ENCODE measurements at places on chromosomes 2 and 18.
A peak's percentile ranks its signal among the peaks of the same experiment; 100 is the strongest.

GRCh38 chr18:61609131-61609530 lies 275.9 kb downstream of the CDH20 start:
- H3K4me3 ChIP-seq: no peak overlapping the region
- no peak overlapping the region for H3K27ac ChIP-seq
- H3K36me3 ChIP-seq: no peaks in the 10 kb centered on the region
- no peak for DNase-seq

GRCh38 chr18:24395049-24395795 lies 2.4 kb downstream of the OSBPL1A start:
- no peaks in the 10 kb centered on the region for H3K36me3 ChIP-seq
- H3K4me3 ChIP-seq: no peak overlapping the region
- no peak for DNase-seq

DNA sequence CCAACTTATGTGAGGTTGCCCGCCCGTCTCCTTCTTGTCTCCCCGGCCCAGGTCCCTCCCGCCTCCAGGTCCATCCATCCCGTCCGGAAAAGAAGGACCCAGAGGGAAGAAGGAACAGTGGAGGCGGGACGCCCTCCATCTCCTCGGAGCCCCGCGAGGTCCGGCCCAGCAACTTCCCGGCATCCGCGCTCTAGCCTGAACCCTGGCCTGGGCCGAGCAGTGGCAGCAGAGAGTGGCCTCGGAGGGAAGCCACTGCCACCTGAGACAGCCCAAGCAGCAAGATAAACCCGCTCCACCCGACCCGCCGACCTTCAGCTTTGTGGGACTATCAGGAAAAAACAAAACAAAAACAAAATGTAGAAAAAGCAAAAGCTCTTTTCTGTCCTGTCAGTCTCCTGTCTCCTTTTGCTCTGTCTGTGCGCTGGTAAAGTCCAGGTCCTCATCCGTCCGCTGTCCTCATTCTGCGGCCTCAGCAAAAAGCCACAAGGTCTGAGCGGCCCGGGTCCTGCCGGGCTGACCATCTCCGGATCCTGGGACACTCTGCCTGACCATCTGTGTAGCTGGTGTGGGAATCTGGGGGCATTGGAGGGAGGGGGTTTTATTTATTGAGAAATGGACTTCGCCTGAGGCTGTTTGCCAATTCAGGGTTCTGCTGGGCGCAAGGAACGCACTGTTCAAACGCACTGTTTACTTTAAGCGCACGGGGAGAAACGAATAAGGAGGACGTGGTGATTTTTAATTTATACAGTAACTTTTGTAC lies 3.1 kb downstream of the DLX1 start:
- H3K36me3 ChIP-seq: no peaks in the 10 kb centered on the region
- H3K27ac ChIP-seq: no peak overlapping the region
- H3K4me3 ChIP-seq: no peak overlapping the region
- peaks cover 100% of the 10 kb centered on the region for H3K27me3 ChIP-seq

- peaks cover 7% of the 10 kb centered on the region for H3K4me1 ChIP-seq
- no peaks in the 10 kb centered on the region for H3K27me3 ChIP-seq
- no peaks in the 10 kb centered on the region for H3K36me3 ChIP-seq
- no peak overlapping the region for H3K4me3 ChIP-seq
- H3K27ac ChIP-seq: no peak overlapping the region
Observed at GRCh38 chr2:110900191-110900590, 167.8 kb downstream of the ACOXL start.

DNA sequence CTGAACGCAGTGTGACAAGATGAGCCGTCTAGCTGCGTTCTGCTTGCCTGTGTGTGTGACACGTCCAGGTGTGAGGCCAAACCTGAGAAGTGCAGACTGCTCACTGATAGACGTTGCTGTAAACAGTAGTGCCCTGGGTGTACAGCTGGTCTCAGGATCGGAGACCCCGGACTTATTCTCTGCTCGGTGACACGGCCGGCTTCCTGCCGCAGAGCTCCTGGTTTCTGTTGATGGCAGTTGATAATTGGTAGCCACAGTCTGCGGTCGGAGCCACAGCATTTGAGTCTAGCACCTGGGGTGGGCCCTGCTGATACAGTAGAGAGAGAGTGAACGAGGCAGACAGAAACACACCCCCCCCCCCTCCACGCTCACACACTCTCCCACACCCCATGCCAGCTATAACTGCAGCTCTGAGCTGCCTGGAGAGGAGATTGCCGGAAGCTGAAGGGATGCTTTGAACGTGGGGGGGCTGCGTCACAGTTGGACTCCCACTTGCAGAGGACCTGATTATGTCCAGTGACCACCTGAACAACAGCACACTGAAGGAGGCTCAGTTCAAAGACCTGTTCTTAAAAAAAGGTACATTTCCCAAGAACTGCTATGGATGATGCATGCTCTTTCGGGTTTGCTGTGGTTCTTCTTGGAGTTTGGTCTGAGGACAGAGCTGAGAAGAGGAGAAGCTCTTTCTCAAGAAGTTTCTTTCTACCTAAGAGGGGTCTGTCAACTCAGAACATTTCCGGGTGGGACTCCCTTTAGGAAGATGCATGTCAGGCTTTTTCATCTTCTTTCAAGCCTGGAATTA lies 114.0 kb downstream of the FAM210A start:
- H3K27me3 ChIP-seq: no peaks in the 10 kb centered on the region
- DNase-seq: peak; percentile 69
- no peaks in the 10 kb centered on the region for H3K36me3 ChIP-seq
- peak overlapping the region; percentile 65 for H3K27ac ChIP-seq
- peak overlapping the region; percentile 39 for H3K4me3 ChIP-seq

DNA sequence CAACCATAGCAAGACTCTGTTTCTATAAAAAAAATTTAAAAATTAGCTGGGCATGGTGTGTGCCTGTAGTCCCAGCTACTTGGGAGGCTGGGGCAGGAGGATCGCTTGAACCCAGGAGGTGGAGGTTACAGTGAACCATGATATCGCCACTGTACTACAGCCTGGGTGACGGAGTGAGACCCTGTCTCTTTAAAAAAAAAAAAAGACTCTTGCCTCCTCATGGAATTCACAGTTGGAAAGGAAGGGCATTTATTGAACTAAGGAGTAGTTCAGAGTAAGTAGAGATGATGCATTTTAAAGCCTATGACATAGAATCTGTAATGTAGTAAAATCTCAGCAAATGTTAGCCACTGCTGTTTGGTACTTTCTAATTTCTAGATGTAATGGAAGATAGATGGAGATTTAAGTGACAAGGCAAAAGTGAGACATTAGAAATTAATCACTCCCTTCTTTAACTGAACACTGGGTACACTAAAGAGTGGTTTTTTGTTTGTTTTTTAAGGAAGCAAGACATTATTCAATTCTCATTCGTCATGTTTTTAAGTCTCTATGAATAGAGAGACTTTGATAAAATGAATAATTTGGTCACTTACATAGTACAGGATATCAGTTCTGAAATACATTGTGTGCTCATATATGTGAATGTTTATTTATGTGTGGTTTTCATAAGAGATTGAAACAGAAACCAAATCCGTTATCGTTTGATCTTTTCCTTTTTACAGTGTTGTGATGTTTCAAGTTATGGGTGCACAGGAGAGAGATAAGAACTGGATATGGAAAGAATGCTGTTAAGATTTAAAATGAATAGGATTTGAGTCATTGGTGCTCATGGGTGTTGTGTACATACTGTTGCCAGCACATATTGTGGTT lies 186.1 kb upstream of the STON1 start:
- H3K36me3 ChIP-seq: no peaks in the 10 kb centered on the region
- H3K4me3 ChIP-seq: no peak overlapping the region

DNA sequence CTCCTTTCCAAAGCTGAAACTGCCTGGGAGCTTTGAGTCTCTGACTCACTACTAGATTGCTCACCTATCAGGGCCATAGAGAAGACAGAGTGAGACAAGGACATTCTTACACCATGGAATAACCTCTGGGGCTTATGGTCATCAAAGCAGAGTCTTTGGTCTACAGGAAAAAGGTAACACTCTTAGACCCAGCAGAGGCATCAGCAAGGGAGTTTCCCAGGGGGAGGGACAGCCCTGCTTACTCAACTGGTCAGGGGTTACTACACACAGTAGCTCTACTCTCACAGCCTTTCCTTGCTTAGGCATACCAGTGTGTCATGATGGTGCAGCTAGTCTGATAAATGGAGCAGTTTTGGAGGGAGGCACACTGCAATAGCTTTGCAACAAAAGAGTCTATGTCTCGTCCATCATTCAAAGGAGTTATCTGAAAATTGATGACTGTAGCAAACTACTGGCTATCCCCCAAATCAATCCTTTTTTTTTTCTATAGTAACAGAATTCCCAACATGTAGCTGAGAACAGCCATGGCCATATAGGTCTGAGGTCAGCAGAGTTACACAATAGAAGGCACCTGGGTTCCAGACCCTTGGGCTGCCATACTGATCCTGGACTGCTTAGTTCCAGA lies 22.4 kb upstream of the CD28 start:
- no peaks in the 10 kb centered on the region for H3K4me1 ChIP-seq
- no peaks in the 10 kb centered on the region for H3K36me3 ChIP-seq
- peak overlapping the region; percentile 20 for H3K27ac ChIP-seq
- no peaks in the 10 kb centered on the region for H3K27me3 ChIP-seq

DNA sequence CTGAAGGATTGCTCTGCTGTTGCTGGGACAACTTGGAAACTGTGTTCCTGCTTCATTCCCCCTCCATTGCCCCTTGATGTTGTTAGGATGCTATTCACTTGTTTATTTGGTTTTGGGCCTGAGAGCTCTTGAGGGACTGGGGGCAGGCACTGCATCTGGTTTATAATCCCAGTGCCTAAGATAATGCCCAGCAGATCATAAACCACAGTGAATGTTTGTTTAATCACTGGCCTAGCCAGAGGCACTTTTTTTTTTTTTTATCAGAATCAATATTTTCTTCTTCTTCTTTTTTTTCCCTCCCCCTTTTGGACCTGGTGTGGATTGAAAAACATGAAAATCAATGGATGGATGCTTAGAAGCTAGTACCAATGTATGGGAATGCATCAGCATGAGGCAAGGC lies 38.1 kb downstream of the KCNS3 start:
- H3K36me3 ChIP-seq: no peaks in the 10 kb centered on the region
- peaks cover 25% of the 10 kb centered on the region for H3K4me1 ChIP-seq

GRCh38 chr2:111629983-111630382 lies 254.0 kb downstream of the ANAPC1 start:
- no peak for DNase-seq
- no peak overlapping the region for H3K4me3 ChIP-seq
- no peak overlapping the region for H3K27ac ChIP-seq
- H3K4me1 ChIP-seq: no peaks in the 10 kb centered on the region

DNA sequence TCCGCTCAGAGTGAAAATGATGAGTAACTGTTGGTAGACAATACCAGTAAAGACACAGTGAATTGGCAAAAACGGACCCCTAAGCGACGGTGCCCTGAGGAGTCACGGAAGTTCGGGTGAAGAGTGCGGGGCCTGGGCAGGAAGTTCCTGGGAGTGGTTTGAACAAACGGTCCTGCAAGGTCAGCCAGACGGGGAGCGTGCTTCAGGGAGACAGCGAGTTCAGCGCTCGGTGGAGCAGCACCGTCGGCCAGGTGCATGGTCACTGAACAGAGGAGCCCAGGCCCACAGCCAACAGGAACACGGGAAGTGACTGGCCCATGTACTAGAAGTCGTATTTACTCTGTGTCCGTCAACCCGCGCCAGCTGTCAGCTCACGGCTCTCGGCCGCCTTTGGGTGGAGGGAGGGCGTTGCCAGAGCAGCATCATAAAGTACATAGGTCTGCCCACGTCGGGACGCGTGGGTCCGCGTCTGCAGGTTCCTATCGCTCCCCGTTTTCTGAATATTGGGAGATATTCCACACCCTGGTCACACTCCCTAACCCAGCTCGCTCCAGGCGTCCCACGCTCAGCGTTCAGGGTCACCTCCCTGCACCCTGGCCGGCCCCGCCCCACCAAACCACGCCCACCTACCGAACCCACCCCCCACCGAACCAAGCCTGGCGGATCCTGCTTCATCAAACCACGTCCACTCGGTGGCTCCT lies 75.6 kb upstream of the UXS1 start:
- H3K36me3 ChIP-seq: no peaks in the 10 kb centered on the region
- H3K4me1 ChIP-seq: no peaks in the 10 kb centered on the region
- DNase-seq: peak; percentile 72
- H3K27ac ChIP-seq: peak overlapping the region; percentile 55
- peak overlapping the region; percentile 1 for H3K4me3 ChIP-seq

GRCh38 chr2:7609974-7610373 lies 692.8 kb downstream of the RNF144A start:
- H3K27me3 ChIP-seq: no peaks in the 10 kb centered on the region
- H3K4me1 ChIP-seq: no peaks in the 10 kb centered on the region
- H3K36me3 ChIP-seq: no peaks in the 10 kb centered on the region
- no peak overlapping the region for H3K27ac ChIP-seq
- H3K4me3 ChIP-seq: no peak overlapping the region
- DNase-seq: no peak

- peaks cover 12% of the 10 kb centered on the region for H3K4me1 ChIP-seq
- no peaks in the 10 kb centered on the region for H3K36me3 ChIP-seq
- no peak overlapping the region for H3K4me3 ChIP-seq
Observed at GRCh38 chr18:8747440-8747937, 42.1 kb downstream of the MTCL1 start.

- H3K36me3 ChIP-seq: no peaks in the 10 kb centered on the region
- H3K4me1 ChIP-seq: no peaks in the 10 kb centered on the region
- H3K27me3 ChIP-seq: no peaks in the 10 kb centered on the region
- no peak overlapping the region for H3K4me3 ChIP-seq
Observed at GRCh38 chr2:204177251-204177976, 240.9 kb downstream of the ICOS start.

DNA sequence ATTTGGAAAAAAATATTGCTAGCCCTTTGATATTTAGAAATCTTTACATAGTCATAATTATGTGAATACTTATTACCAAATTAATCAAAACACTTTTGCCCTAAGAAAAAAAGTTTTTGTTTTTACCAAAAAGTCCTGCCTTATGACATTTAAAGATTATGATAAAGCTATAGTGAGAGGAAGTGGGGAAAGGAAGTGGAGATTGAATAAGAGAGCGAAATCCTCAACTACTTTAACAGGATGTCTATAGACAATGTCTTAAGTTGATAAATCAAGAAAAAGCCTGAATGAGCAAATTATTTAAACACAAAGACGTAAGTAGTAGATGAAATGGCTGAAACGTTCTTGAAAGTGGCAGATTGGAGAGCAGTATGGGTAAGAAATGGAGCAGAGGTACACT lies 20.9 kb upstream of the VPS54 start:
- H3K4me3 ChIP-seq: no peak overlapping the region
- DNase-seq: no peak
- no peaks in the 10 kb centered on the region for H3K4me1 ChIP-seq

- H3K36me3 ChIP-seq: no peaks in the 10 kb centered on the region
Observed at GRCh38 chr2:185291035-185291647, 447.5 kb upstream of the FSIP2 start.

- no peaks in the 10 kb centered on the region for H3K27me3 ChIP-seq
- no peaks in the 10 kb centered on the region for H3K36me3 ChIP-seq
- H3K27ac ChIP-seq: peak overlapping the region; percentile 98
- peaks cover 14% of the 10 kb centered on the region for H3K4me1 ChIP-seq
- peak overlapping the region; percentile 100 for H3K4me3 ChIP-seq
- DNase-seq: peak; percentile 38
Observed at GRCh38 chr18:3246635-3247239, 864 bp upstream of the MYL12A start.

DNA sequence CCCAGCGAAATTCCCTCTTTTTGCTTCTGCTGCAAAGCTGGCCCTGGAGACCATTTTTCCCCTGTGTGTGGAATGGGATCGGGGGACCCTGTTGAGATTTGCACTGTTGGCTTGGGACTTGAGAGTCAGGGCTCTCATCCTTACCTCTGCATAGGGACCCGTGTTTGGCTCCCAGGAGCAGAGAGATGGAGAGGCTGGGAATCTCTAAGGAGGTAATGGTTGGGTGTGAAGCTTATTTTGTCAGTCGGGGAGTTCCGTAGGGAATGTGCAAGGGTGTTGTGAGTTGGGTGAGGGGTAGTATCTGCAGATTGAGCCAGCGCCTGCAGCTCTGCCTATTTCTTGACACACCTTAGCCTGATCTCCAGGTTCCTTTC lies 4.5 kb downstream of the GATA6 start:
- H3K36me3 ChIP-seq: no peaks in the 10 kb centered on the region
- no peak for DNase-seq
- H3K4me1 ChIP-seq: peaks cover 53% of the 10 kb centered on the region
